Motor neuron (in vitro differentiated cells): ENCODE measurements at places on chromosomes 1 and 21. TPM values are rescaled to one million over a fixed set of nuclear protein-coding genes. Genes with fewer than 3 reads are reported as not detected.

The MARK1 gene
- 3.7 and 8.5 TPM in 2 replicates for total RNA-seq

The LCE1F gene
- total RNA-seq = not detected in 2 replicates

The VPS45 gene
- total RNA-seq = 37.4 and 38.9 TPM in 2 replicates

The CLCNKA gene
- total RNA-seq = 0.04 and 0.14 TPM in 2 replicates

The FHAD1 gene
- total RNA-seq = 0.64 and 1.6 TPM in 2 replicates

The FLVCR1 gene
- total RNA-seq = 10.8 and 11.5 TPM in 2 replicates

The ITPKB gene
- total RNA-seq = 48.6 and 81.9 TPM in 2 replicates

The AZIN2 gene
- 7.6 and 11.4 TPM in 2 replicates for total RNA-seq

The MAEL gene
- 0.27 and 0.31 TPM in 2 replicates for total RNA-seq

The FABP3 gene
- 9.6 and 10.6 TPM in 2 replicates for total RNA-seq

The PRKCZ gene
- 32.9 and 34.3 TPM in 2 replicates for total RNA-seq

The BNIPL gene
- total RNA-seq = 1.4 and 2.0 TPM in 2 replicates

The PRELP gene
- 0.65 and 0.76 TPM in 2 replicates for total RNA-seq

The HFM1 gene
- total RNA-seq = 4.3 and 7.6 TPM in 2 replicates

The C1orf122 gene
- total RNA-seq = 57.7 and 64.9 TPM in 2 replicates

The DMBX1 gene
- 0.73 and 1.4 TPM in 2 replicates for total RNA-seq

The TMEM240 gene
- 10.6 and 13.7 TPM in 2 replicates for total RNA-seq

The PGLYRP4 gene
- not detected in 2 replicates for total RNA-seq

The GPR157 gene
- 2.2 and 2.3 TPM in 2 replicates for total RNA-seq

The ENTREP3 gene
- total RNA-seq = 5.5 and 8.5 TPM in 2 replicates

The PRRC2C gene
- total RNA-seq = 141 and 146 TPM in 2 replicates

The FASLG gene
- 0.85 TPM in 1 of 2 replicates, not detected in the other for total RNA-seq

The SPATA17 gene
- 8.4 and 11.0 TPM in 2 replicates for total RNA-seq

The HCN3 gene
- 3.2 and 3.6 TPM in 2 replicates for total RNA-seq

The RNASEL gene
- 4.3 and 5.5 TPM in 2 replicates for total RNA-seq

The C1orf115 gene
- total RNA-seq = 1.8 and 1.9 TPM in 2 replicates

The SLC25A34 gene
- total RNA-seq = 1.1 and 1.2 TPM in 2 replicates

The LCK gene
- total RNA-seq = not detected in 2 replicates

The GJA4 gene
- 0.76 and 1.2 TPM in 2 replicates for total RNA-seq

The IVL gene
- 0.18 and 0.26 TPM in 2 replicates for total RNA-seq

The TINAGL1 gene
- total RNA-seq = 9.4 and 10.6 TPM in 2 replicates

The LCE2B gene
- not detected in 2 replicates for total RNA-seq

The DNALI1 gene
- 9.7 and 14.2 TPM in 2 replicates for total RNA-seq

The ITLN2 gene
- 0.29 and 0.67 TPM in 2 replicates for total RNA-seq

The TFF2 gene
- not detected in 2 replicates for total RNA-seq

The HOOK1 gene
- total RNA-seq = 2.9 TPM in 2 replicates

The AGT gene
- 0.23 and 0.25 TPM in 2 replicates for total RNA-seq

The STUM gene
- total RNA-seq = 0.09 and 0.89 TPM in 2 replicates

The VHLL gene
- total RNA-seq = 0.50 and 1.1 TPM in 2 replicates

The PAQR7 gene
- total RNA-seq = 9.9 and 10.0 TPM in 2 replicates

The TRIM63 gene
- total RNA-seq = 0.83 and 1.0 TPM in 2 replicates

The IL20 gene
- total RNA-seq = 0.18 TPM in 1 of 2 replicates, not detected in the other

The YRDC gene
- 15.3 and 17.0 TPM in 2 replicates for total RNA-seq

The DMRTB1 gene
- 0.31 TPM in 1 of 2 replicates, not detected in the other for total RNA-seq

The UROD gene
- 229 and 231 TPM in 2 replicates for total RNA-seq

The B3GALT5 gene
- 0.04 and 2.5 TPM in 2 replicates for total RNA-seq

The COL18A1 gene
- 6.3 and 8.6 TPM in 2 replicates for total RNA-seq

The SDC3 gene
- 77.4 and 79.6 TPM in 2 replicates for total RNA-seq

The CADM3 gene
- 0.14 and 0.23 TPM in 2 replicates for total RNA-seq

The FOXJ3 gene
- 17.8 and 18.2 TPM in 2 replicates for total RNA-seq

The GABRD gene
- 0.21 TPM in 1 of 2 replicates, not detected in the other for total RNA-seq

The GIPC2 gene
- 0.09 and 0.23 TPM in 2 replicates for total RNA-seq

The NMNAT2 gene
- total RNA-seq = 0.25 and 0.32 TPM in 2 replicates

The ABCA4 gene
- 0.55 and 0.73 TPM in 2 replicates for total RNA-seq
